Urinary bladder (tissue), 4 donors: ENCODE measurements at places on chromosomes 7 and 10. TPM values are rescaled to one million over a fixed set of nuclear protein-coding genes. Genes with fewer than 3 reads are reported as not detected.

The ENKUR gene
- total RNA-seq = 0.95 TPM

The ZPBP gene
- 0.21 TPM for total RNA-seq

The CAMK2B gene
- 1.5 TPM for total RNA-seq

The JAKMIP3 gene
- 0.37 TPM for total RNA-seq

The TUBB8 gene
- not detected for total RNA-seq

The NUPR2 gene
- 0.79 TPM for total RNA-seq

The WDFY4 gene
- 4.9 TPM for total RNA-seq

The GPR26 gene
- not detected for total RNA-seq

The KCNH2 gene
- total RNA-seq = 9.9 TPM
